ENCODE measurements at places on chromosomes 12 and 14. TPM values are rescaled to one million over a fixed set of nuclear protein-coding genes. Genes with fewer than 3 reads are reported as not detected.

SIX4 gene
- 0.08 TPM for total RNA-seq

BIN2 gene
- total RNA-seq: 226 TPM

KLHL33 gene
- total RNA-seq: 0.15 TPM

C12orf60 gene
- 1.00 TPM for total RNA-seq

NFATC4 gene
- total RNA-seq: not detected

ARHGAP9 gene
- 259 TPM for total RNA-seq

ATN1 gene
- total RNA-seq: 27.3 TPM

PLBD1 gene
- not detected for total RNA-seq

CDH24 gene
- total RNA-seq: 2.9 TPM

ACTN1 gene
- total RNA-seq: 31.9 TPM

CIDEB gene
- total RNA-seq: 28.7 TPM

POLE2 gene
- 32.3 TPM for total RNA-seq

CRACR2A gene
- total RNA-seq: 33.3 TPM

SENP1 gene
- total RNA-seq: 37.2 TPM

OR4E2 gene
- total RNA-seq: not detected

ZNF385A gene
- total RNA-seq: 0.48 TPM

STON2 gene
- total RNA-seq: 0.72 TPM

KCNA1 gene
- not detected for total RNA-seq

RXYLT1 gene
- 11.2 TPM for total RNA-seq

RHOJ gene
- total RNA-seq: not detected

SLC17A8 gene
- total RNA-seq: not detected

TAS2R42 gene
- not detected for total RNA-seq

SALL2 gene
- total RNA-seq: 1.9 TPM

FOXA1 gene
- total RNA-seq: not detected

TAC3 gene
- total RNA-seq: not detected

TXNDC16 gene
- 10.5 TPM for total RNA-seq

BCL11B gene
- total RNA-seq: 116 TPM

MIP gene
- total RNA-seq: not detected

INF2 gene
- 171 TPM for total RNA-seq

MUCL1 gene
- not detected for total RNA-seq

DBX2 gene
- not detected for total RNA-seq

GYS2 gene
- not detected for total RNA-seq

HRK gene
- total RNA-seq: not detected

CABP1 gene
- 0.29 TPM for total RNA-seq

GPR137C gene
- 0.60 TPM for total RNA-seq

LBHD2 gene
- total RNA-seq: not detected

UBE2N gene
- 189 TPM for total RNA-seq

HCAR1 gene
- 0.37 TPM for total RNA-seq

KLRC3 gene
- total RNA-seq: not detected

PPM1H gene
- not detected for total RNA-seq

SOAT2 gene
- total RNA-seq: 1.0 TPM
